ENCODE measurements at places on chromosomes 4 and X.

DNA sequence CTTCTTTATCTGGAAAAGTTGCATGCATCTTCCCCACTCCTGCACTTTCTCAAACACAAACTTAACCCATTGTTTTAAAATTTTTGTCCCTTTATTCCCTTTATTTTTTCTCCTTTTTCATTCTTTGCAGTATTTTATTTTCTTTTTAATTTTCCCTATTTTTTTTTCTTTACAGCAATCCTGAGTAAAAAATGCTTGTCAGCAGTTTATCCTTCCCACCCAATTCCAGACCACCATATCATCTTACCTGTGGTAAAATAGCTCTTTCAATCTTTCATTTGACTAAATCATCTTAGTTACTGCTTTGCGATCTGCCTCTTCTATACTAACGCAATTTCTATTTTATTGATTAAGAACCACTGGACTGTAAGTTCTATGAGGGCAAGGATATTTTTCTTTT, 450.5 kb downstream of the KLHL4 start:
- DNase-seq: no peak

DNA sequence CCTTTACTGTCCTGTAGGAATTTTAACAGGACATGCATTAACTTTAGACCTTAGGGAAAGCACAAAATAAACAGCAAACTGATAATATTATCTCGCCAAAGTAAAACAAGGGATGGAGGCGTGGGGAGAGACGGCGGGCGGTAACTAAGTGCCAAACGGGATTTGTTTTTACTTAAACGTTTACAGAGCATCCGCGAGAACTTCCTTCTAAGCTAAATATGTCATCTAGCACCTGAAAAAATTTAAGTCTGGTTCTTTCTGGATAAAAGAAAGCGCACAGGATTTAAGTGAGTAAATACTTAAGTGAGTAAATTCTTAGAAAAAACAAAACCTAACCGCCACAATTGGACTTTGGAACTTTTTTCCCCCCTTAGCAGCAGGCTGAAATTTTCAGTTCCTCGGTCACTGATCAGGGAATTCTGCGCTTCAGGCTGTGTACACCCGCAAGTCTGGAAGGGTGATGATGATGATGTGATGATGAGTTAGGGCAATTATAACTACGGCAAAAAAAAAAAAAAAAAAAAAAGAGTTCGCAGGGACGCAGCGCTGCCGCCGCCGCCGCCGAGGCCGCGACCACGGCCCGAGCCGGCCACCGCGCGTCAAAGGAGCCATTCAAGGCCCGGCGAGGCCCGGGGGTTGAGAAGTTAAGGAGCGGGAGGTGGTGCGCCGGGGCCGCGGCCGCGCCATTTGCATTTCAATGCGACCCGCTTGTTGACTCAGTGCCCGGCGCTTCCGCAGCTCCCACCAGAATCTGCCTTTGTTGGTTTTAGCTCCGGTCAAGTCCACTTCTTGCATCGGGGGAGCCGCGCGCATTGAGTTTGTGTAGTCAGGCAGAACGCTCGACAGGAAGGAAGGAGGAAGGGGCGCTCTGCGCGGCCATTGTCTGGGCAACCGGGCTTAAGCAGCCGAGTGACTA, 108.8 kb downstream of the SPRY1 start:
- DNase-seq: no peak

DNA sequence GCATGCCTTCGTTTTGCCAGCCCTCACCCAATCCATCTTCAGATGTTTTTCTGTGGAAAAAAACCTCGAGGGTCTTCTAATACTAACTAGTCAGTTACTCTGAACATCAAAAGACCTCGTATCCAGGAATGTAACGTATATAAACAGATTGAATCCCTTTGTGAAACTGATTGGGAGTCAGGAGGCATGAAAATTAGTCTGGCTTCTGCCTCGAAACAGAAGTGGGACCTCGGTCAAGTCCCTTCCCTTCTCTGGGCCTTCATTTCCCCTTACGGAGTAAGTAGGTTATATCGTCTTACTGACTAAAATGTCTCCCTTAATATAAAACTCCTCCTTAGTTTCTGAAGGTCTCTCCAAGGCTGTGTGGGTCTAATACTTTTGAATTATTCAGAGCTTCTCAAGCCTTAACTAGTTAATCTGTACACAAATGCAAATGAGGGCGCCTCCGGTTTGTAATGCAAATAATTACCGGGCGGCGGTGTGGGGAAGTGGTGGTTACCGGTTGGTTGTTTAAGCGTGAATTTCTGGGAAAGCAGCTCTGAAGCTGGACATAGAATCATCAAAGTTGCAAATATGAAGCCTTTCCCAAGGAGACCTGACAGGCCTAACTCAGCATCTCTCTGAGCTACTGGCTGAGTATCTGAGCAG, 11.4 kb upstream of the NKRF start:
- DNase-seq: no peak

GRCh38 chr4:30837131-30837539, 117.0 kb downstream of the PCDH7 start:
- DNase-seq: no peak

DNA sequence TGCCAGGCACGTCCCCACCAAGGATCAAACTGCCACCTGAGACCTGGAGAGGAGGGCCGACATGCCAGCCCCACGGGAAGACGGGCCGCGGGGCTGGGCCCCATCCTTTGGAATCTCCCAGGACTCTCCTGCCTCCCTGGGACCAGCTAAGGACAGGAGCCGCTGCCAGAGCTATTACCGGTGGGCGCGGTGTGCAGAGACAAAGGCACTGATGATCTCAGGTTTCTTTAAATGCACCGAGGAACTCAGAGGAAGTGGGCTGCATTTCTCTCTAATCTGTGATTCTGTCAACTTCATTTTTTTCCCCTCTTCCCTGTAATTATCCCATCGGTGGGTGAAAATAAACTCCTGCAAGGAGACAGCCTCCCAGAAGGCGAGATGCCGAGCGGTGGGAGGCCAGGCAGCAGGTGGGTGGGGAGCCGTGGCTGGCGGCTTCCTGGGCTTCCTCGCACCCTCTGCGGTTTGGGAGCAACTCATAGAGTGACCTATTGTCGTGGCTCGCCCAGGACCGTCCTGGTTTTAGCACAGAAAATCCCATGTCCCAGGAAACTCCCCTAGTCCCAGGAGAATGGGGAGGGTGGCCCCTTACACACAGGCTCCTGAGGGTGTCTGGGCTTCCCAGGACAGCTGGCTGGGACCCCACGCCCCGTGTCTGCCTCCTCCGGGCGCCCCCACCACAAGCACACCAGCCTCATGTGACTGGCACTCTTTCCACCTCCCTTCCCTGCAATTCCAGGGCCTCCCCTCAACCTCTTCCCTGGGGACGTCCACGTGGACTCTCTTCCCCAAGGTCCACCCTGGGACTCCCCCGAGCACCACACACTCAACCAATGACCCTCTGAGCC, 62.3 kb upstream of the ADRA2C start:
- DNase-seq: no peak

DNA sequence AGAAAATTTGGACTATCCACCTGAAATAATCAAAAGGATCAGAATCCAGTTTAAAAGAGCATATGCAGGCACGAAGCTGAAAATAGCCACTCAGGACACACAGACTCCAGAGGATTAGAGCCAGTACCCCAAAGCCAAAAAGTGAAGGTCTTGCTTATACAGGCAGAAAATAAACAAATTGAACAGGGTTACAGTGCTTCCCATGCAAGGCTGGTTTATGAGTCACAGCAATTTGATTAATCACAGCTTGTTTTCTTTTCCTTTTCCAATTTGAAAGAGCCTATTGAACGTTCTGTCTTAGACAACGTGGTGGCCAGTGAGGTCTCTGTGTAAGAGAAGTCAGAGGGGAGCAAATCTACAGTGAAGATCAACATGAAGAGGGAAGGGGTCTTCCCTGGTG, 10.2 kb downstream of the HGFAC start:
- DNase-seq: no peak

- DNase-seq: no peak
Observed at GRCh38 chr4:145153904-145154298, 26.5 kb downstream of the OTUD4 start.

DNA sequence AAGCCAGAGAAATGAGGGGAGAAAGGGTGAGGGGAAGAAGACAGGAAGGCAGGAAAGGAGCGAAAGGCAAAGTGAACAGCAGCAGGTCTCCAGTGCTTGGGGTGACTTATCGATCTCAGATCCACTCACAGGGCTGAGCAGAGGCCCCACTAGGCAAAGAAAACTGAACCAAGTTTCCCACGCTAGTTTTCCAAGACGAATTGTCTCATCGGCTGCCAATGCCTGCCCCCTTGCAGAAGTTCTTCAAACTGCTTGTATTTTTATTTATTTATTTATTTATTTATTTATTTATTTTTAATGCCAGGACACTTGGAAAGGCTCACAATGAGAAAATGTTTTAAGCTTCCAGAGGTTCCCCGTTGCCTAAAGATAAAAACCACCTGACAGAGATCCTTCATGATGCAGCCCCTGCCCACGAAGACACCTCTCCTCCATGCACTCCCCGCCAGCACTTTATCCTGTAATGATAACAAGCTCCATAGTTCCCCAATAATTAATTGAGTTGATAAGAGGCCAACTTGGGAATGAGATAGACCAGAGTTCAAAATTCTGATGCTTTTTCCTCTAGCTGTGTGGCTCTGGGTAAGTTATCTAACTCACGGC, 43.2 kb downstream of the QDPR start:
- no peak for DNase-seq

DNA sequence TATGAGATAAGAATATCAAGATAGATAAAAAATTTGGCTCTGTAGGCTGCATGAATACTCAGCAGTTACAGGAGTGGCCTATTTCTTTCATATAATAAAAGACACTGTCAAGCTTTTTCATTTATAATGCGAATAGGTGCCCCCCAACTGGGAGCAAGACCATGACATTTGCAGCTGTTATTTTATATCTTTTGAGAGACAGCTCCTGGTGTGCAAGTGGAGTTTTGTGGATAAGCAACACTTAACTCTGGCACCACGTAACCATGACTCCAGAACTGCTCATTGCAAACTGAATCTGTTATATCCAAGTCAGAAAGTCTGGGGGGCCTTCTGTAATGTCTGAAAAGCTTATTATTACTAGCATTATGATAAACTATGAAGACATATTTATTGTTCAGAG, 1372.4 kb downstream of the C4orf33 start:
- no peak for DNase-seq

DNA sequence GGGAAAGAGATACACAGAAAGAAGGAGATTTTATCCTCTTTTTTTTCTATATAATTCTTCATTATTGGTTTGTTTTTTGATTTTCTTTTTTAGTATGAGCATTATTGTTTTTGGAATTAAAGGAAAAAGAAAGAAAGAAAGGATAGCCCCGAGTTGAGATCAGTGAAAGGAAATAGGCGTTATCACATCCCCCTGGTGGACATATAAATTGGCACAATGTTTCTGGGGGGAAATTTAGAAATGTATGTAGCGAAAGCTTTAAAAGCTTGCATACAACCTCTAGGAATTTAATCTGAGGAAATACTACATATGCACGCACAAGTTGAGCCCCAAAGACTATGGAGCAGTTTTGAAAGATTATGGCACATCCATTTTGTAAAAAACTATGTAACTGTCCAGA, 226.3 kb upstream of the LDB2 start:
- no peak for DNase-seq

- no peak for DNase-seq
Observed at GRCh38 chr4:151652841-151653547, 107.8 kb downstream of the GATB start.

- DNase-seq: no peak
Observed at GRCh38 chr4:157013656-157014055, 42.1 kb upstream of the PDGFC start.

- DNase-seq: no peak
Observed at GRCh38 chr4:56323327-56323726, 64.0 kb downstream of the AASDH start.

DNA sequence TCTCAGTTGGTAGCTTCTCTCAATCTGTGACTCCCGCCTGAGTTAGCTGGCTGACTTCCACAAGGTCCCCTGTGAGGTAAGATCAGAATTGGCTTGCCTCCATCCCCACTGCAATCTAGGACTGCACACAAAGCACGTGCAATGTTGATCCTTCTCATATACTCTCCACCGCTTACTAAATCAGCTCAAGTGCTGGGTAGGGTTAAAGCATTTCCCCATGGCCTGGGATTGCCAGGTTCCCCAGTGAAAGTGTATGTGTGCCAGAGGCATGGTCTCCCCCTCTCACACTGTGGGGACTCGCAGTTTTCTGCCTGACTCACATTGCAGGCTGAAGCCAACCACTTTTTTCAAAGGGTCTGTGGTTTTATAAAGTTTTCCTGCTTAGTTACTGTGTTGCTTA, 886.9 kb downstream of the FAM133A start:
- DNase-seq: no peak
